ENCODE measurements at places on chromosomes 7 and 10. TPM values are rescaled to one million over a fixed set of nuclear protein-coding genes. Genes with fewer than 3 reads are reported as not detected.

DNA sequence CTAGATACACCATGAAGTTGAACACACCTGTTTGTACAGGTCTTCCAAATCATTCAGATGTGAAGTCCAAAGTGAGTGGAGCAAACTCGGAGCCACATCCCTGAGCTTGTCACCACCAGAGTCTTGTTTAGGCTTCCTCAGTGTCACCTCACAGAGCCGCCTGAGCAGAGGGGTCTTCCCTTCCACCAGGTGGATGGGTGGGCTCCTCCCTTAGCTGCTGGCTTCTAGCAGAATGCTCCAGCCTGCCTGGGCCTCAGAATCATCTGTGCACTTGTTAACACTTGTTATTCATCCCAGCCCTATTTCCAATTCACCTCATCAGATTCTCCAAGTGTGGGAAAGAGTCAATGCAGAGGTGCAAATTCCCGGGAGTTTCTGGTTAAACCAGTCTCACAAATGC, 32.5 kb downstream of the C10orf71 start:
- no peak for DNase-seq

The HDAC9 gene
- 2.1 TPM for total RNA-seq

GRCh38 chr10:116710076-116710475, 32.3 kb downstream of the HSPA12A start:
- DNase-seq = no peak

The CPN1 gene
- total RNA-seq = not detected

- no peak for DNase-seq
These were observed 78.1 kb upstream of the VWDE start for GRCh38 chr7:12481722-12482121.

The GALNT17 gene
- total RNA-seq = 72.3 TPM

The TAS2R3 gene
- 0.69 TPM for total RNA-seq

The PNLIPRP3 gene
- total RNA-seq = not detected

Data from H7 (cell line).